ENCODE measurements at places on chromosomes 13 and 19.

DNA sequence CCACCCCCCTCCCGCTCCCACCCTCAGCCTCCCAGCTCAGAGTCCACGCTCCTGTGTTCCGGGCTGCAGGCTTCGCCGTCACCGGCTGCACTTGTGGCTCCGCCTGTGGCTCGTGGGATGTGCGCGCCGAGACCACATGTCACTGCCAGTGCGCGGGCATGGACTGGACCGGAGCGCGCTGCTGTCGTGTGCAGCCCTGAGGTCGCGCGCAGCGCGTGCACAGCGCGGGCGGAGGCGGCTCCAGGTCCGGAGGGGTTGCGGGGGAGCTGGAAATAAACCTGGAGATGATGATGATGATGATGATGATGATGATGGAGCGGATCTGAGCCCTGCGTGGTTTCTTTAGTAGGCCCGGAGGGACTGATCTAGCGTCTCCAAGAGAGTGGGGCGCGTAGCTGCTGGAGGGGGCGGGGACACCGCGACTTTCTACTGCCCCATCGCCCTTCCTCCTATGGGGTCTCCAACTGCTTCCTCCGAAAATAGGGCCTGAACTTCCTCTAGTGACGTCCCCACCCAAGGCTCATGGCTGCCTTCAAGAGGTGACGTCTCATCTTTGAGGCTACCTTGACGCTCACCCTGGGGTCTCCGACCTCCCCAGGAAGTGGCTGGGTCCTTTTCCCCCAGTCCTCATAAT, 1.4 kb downstream of the RETN start:
- DNase-seq = no peak

DNA sequence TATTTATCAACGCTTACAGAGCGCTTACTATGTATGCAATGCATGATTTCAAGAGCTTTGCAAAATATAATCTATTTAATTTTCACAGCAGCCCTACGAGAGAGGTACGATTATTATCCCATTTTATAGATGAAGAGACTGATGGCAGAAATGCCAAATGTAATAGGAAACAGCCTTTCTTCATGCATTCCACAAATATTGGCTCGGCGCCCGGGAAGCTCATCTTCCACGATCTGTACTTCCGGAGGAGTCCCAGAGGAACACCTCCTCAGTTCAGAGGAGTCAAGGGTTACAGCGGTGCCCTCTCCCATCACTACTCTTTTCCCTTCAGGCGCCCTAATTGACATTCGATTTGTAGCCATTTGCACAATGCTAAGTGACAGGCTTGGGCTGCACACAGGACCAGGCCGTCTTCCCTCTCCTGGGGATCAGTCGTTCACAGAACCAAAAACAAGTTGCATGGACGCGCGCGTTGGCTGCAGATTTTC, 1.1 kb upstream of the ARHGAP35 start:
- DNase-seq = no peak

GRCh38 chr19:46134527-46134926, 10.0 kb upstream of the IGFL3 start:
- DNase-seq = no peak

GRCh38 chr13:62194371-62194770, 778.7 kb upstream of the PCDH20 start:
- no peak for DNase-seq

DNA sequence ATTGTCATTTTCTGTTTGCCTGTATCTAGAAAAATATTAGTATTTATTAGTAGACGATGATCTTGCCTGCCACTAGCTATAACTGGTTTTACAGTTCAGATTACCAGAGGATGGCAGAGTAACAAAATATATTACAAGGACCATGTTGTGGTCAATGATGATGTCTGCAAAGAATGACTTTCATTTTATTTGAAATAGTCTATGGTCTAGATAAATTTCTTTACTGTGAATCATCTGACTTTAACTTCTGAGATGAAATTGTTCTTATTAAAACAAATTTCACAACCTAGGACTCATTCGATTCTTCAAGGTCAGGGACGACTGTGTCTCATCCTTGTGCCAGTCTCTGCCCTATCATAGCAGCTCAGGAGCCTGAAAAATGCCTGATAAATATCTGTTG, 637.8 kb upstream of the KLF12 start:
- no peak for DNase-seq

- DNase-seq = no peak
Observed at GRCh38 chr13:101346942-101347728, 69.2 kb downstream of the NALCN start.

DNA sequence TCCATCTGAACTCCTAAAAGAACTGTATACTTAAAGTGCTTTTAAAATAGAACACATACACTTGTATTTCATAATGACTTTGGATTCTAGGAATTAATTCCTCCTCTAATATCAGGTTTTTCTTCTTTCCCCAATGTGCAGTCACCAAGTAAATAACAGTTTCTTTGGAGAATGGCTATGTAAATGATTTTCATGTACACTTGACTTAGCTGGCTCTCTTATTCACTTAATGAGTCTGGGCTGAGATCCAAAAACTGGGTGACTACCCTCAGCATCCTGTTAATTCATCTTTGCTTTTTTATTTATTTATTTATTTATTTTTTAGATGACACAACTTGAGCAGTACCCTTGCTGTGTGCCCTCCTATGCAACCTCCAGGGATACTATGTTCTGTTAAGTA, 1003.7 kb downstream of the SLITRK1 start:
- DNase-seq = no peak

DNA sequence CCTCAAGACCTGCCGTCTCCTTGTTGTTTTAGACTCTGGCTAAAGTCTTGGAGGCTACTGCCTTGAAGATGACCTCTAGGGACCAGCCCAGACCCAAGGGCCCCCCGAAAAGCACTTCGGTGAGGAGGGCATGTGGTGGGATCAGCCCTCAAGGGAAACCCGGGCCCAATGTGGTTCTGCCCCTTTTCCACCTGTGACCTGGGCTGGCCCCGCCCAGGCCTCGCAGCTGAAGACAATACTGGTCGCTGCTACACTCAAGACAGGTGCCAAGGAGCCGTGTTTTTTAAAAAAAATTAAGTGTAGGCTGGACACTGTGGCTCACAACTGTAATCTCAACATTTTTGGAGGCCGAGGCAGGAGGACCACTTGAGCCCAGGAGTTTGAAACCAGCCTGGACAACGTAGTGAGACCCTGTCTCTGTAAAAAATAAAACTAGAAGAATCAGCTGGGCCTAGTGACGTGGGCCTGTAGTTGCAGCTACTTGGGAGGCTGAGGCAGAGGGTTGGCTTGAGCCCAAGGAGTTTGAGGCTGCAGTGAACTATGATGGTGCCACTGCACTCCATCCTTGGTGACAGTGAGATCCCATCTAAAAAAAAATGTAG, 903 bp downstream of the TLE6 start:
- DNase-seq = no peak

GRCh38 chr13:25291691-25292090, 4.4 kb upstream of the MTMR6 start:
- DNase-seq = no peak

- DNase-seq = peak; percentile 70
Observed at GRCh38 chr19:14072535-14073260, at the start of gene MISP3. Gene MISP3 (plus strand): TSS chr19:14072786. CDS start chr19:14073310, 524 bp downstream.

GRCh38 chr19:32471095-32471494, 65.5 kb downstream of the DPY19L3 start:
- no peak for DNase-seq

GRCh38 chr13:21012841-21013681, 48.3 kb downstream of the LATS2 start:
- DNase-seq = no peak

GRCh38 chr19:15111758-15112157, 4.6 kb downstream of the SYDE1 start:
- no peak for DNase-seq

DNA sequence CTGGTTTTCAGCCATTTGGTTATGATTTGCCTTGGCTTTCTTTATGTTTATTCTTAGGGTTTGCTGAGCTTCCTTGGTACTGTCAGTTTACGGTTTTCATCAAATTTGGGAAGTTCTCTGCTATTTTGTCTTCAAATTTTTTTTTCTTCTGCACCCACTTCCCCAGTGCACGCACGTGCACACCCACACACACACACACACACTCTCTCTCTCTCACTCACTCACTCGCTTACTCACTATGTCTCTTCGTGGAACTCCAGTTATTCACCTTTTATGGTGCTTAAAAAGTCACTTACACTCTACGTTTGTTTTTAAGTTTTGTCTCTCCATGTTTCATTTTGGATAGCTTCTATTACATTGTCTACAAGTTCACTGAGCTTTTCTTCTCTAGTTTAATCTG, 7.1 kb downstream of the AKAP11 start:
- DNase-seq = no peak

- DNase-seq = no peak
Observed at GRCh38 chr13:101499406-101499805, 46.9 kb downstream of the ITGBL1 start.

- DNase-seq = no peak
Observed at GRCh38 chr19:2970201-2970835, 7.0 kb upstream of the TLE6 start.

- DNase-seq = no peak
Observed at GRCh38 chr19:13092606-13093235, 9.9 kb downstream of the LYL1 start.
